Right lobe of liver (tissue), 6 donors: ENCODE measurements at places on chromosomes 5 and 9. TPM values are rescaled to one million over a fixed set of nuclear protein-coding genes. Genes with fewer than 3 reads are reported as not detected.

The TSPAN17 gene
- 20.8 TPM for total RNA-seq

DNA sequence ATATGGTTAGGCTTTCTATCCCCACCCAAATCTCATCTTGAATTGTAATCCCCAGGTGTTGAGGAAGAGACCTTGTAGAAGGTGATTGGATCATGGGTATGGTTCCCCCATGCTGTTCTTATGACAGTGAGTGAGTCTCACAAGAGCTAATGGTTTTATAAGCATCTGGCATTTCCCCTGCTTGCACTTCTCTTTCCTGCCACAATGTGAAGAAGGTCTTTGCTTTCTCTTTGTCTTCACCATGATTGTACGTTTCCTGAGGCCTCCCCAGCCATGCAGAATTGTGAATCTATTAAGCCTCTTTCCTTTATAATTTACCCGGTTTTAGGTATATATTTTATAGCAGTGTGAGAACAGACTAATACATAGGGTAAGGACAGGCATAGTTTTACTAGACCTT lies 334.5 kb downstream of the TLR4 start:
- no peak for DNase-seq

GRCh38 chr5:89300426-89300970 lies 417.5 kb upstream of the MEF2C start:
- no peak for DNase-seq

DNA sequence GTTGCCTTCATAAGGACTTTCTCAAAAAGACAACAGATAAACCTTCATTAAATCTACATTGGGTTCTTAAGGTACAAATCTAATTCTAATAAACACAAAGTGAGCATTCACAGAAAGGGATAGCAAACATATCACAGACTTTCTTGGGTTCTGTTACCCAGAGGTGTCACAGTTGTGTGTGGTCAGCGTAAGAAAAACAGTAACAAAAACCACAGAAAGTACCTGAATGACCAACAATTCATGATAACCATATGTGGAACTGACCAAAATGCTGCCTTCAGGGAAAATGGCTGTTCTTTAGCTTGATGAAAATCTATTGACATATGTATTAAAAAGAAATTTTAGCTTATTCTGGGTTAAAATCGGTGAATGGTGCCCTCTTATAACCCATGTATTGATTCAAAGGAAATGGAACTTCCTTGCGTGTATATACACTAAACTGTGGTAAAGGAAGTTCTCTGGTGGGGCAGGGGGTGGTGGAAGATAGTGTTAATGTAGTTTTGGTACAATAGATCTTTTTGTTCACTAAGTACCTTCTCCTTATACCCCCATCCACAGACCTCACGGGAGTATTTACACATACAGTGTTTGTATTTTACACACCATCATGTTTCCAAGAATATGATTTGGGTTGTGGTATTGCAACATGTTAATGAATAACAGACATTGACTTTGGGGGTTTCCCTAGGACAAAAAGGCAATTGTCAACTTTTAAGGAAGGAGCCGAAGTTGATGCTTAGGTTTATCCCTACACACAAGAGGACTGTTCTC lies 152.5 kb downstream of the APBA1 start:
- DNase-seq = no peak

GRCh38 chr9:117249799-117250198 lies 165.1 kb downstream of the ASTN2 start:
- no peak for DNase-seq

DNA sequence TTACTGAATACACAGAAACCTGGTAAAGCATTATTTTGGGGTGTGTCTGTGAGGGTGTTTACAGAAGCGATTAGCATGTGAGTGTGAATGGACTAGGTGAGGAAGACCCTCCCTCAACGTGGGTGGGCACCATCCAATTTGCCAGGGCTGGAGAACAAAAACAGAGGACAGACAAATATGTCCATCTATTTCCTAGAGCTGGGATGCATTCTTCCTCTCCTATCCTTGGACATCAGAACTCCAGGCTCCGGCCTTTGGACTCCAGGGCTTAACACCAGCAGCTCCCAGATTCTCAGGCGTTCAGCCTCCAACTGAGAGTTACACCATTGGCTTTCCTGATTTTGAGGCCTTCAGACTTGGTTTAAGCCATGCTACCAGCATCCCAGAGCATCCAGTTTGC lies 65.8 kb upstream of the CHD1 start:
- DNase-seq = no peak
